ENCODE measurements at places on chromosomes 16 and 17.
A peak's percentile ranks its signal among the peaks of the same experiment; 100 is the strongest.

DNA sequence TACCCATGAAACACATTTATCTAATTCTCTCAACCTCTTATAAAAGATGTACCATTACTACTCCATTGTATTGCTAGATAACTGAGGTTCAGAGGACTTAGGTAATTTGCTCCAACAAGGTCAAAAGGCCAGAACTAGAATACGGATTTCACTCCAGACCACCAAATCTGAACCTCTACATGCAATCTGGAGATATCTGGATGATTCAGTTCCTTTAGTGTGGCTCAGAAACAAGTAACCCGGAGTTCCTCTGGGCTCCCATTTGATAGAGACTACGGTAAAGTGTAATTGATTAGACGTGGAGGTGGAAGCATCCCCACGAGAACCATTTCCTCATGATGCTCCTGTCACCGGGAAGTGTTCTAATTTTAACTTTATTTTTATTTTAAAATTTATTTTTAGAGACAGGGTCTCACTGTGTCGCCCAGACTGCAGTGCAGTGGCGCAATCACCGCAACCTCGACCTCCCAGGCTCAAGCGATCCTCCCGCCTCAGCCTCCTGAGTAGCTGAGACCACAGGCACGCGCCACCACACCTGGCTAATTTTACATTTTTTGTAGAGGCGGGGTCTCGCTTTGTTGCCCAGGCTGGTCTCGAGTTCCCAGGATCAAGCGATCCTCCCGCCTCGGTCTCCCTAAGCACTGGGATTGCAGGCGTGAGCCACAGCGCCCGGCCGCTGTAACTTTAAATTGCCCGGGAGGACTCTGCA, 608 bp upstream of the COX10 start:
- no peak for DNase-seq

DNA sequence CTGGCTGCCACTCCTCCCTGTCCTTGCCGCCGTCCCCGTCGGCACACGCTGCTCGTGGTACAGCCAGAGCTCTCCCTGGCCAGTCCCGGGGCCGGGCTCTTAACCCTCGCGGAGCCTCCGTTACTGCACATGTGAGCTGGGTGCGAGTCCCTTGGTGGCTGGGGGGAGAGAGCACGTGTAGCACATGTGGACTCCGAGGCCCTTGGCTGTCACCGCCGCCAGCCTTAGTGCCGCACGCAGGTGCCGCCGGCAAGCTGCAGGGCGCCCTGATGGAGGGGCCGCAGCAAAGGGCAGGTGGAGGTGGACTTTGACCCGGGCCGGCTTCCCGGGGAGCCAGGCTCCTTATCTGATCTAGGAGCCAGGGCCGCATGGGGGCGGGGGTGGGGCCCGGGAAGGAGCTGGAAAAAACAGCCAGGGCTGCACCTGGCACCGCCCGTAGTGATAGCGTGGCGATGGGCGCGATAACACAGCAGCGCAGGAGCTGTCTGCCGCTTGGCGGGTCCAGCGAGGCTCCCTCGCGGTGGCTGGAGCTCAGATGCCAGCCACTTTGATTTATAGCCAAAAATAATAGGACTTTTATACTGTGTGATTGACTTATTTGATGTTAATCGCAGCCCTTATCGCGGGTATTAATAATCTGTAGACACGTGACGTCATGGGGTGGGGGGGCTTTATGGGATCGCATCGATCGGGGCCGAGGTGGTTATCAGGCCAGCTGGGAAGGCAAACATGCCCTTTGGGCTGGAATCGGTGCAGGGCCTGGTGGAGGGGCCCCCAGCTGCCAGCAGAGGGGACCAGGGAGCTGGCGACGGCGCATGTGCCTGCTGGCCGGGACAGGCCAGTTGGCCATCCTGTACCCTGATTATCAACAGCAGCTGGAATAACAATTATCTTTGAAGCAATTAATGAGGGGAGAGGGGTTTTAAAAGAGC, 35.1 kb downstream of the ZFPM1 start:
- no peak for DNase-seq

DNA sequence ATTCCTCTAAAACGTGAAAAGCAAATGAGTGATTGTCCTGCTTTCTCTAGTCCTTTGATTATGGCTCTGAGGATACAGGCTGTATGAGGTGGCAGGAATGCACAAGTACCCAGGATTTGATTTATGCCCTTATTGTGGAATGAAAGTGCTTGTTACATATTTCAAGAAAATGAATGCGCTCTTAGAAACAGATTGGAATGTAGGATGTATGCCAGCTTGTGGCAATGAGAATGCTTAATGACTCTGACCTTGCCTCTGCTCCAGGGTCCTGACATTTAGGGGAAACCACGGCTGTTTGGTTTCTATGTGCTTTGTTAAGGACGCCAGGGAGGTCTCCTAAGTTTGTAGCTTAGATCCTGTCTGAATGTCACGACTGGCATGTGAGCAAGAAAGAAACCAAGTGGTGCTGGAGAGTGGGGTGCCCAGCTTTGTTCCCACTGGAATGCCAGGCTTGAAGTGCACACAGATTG, 22.0 kb downstream of the PRCD start:
- no peak for DNase-seq

- DNase-seq, result no peak
These were observed 18.6 kb upstream of the POLR3E start for GRCh38 chr16:22278441-22279230.

DNA sequence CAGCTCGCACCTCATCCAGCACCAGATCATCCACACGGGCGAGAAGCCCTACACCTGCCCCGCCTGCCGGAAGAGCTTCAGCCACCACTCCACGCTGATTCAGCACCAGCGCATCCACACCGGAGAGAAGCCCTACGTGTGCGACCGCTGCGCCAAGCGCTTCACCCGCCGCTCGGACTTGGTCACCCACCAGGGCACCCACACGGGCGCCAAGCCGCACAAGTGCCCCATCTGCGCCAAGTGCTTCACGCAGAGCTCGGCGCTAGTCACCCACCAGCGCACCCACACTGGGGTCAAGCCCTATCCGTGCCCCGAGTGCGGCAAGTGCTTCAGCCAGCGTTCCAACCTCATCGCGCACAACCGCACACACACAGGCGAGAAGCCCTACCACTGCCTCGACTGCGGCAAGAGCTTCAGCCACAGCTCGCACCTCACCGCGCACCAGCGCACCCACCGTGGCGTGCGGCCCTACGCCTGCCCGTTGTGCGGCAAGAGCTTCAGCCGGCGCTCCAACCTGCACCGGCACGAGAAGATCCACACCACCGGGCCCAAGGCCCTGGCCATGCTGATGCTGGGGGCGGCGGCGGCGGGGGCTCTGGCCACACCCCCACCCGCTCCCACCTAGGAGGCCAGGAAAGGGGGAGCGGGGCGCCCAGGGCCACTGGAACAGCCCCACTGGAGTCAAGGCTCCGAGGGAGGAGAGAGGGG, 7.5 kb downstream of the ZNF205 start:
- DNase-seq, result no peak

DNA sequence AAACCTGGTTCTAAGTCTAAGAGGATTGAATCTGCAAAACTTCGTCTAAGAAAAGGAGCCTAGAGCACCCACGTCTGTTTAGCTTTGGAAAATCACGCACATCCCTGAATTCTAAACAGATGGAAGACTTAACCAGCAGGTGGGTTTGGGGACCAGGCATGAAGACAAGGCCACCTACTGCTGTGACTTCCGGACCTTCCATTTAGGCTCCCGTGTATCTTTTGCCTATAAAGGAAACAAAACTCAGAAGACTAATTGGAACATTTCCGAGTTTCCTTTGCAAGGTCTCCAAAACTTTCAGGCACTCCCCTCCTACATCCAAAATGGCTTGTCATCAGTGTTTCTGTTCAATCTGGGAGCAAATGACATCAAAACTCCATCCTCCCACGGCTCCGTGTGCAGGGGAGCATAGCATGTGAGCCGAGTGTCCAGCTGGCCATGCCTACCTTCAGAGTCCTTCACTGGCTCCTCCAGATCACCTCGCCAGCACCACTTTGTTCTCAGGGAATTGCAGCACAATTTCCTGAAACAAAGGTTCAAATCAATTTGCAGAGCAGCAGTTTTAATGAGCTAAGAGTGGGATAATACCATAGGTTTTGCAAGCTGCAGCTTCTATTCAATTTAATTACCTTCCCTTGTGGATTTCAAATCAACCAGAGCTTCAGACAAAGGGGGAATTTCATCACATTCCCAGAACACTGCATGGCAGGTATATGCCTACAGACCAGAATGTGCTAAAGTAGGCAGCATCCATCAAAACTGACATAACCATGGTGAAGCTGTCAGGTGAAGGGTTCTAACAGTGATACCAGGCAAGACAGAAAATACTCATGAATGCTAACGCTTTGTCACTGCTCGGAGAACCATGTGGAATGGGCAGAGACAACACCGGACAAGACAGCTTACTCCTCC, 23.5 kb downstream of the CACNG1 start:
- no peak for DNase-seq

DNA sequence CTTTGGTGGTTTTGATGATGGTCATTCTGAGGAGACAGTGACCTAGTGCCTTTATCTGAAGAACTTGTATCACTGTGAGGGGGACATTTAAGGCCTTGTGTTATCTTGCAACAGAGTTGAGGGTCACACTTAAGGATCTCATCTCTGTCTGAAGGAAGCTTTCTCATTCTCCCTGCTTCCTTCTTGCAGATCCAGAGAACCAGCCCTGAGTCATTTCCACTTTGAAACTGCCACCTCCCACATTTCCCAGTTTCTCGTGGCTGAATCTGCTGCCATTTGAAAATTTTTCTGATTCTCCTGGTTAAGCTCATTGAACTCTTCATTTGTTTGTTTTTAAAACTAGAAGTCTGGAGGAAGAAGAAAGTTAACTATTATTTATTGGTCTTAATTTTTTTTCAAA, 190.2 kb upstream of the CDH11 start:
- DNase-seq, result no peak

- DNase-seq, result no peak
These were observed 47.0 kb downstream of the MYO18A start for GRCh38 chr17:29133121-29133713.

DNA sequence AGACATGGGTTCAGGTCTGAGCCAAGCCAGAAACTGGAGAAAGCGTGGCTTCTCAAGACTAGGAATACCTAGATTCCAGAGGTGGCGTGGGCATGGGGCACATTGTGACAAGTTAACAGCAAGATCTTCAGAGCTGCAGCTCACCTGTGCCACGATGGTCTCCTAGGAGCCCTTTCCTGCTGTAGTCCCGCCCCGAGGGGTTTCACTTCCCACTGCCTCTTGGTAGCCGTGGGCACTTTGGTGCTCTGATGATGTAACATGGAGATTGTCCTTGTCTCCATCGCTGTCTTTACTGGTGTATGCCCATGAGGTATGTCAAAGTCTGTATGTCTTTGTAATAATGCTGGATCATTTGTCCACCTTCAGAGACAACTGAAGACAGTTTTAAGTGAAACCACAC, 89.7 kb downstream of the WWOX start:
- DNase-seq, result no peak

DNA sequence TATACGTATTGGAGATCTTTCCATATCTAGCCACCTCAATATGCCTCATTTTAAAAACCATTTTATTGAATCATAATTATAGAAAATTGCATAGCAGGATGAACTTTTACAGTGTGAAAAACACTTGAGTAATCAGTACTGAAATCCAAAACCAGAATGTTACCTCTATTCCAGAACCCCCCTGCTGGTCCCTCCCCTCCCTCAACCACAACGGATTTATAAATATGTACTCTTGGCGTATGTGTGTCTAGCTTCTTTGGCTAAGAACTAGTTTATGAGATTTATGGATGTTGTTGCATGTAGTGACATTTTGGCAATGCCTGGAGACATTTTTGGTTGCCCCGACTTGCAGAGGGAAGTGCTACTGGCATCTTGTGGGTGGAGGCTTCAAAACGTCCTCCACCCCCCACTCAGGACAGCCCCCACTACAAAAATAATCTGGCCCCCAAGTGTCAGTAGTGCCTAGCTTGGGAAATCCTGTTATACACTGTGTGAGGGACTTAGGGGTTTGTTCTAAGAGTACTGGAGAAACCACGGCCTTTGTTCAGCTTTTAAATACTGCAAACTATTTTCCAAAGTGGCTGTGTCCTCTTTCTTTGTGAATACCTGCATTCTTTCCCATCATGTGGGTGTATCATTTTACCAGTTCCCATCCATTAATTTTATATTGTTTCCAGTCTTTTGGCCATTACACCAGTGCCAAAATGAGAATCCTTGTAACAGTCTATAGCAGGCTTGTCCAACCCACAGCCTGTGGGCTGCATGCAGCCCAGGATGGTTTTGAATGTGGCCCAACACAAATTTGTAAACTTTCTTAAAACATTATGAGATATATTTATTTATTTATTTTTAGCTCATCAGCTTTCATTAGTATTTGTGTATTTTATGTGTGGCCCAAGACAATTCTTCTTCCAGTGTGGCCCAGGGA, 23.7 kb downstream of the ITPRIPL2 start:
- DNase-seq, result no peak

- no peak for DNase-seq
These were observed 259.8 kb downstream of the CPPED1 start for GRCh38 chr16:12543700-12544476.

DNA sequence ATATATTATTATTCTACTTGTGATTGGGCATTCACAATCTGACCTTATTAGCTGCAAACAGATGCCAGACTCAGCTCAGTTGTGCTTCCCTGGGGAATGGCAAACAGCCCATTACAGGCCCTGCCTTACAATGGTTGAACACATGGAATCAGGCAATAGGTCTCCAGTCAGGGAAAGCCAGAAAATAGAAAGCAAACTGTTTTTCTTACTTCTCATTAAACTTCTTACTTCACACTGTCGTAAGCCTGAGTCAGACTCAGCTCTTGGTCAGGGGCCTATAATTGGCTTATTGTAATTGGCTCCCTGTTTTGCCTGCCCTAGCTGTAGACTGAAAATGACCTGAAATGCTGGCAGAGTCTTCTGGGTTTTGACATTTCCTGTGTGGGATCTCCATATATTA, 77.0 kb upstream of the CA10 start:
- DNase-seq, result no peak

- peak; percentile 74 for DNase-seq
These were observed 9.9 kb downstream of the SLC5A10 start for GRCh38 chr17:18961634-18962493.

- no peak for DNase-seq
These were observed 23.1 kb downstream of the PDIA2 start for GRCh38 chr16:305916-306626.

GRCh38 chr16:85398050-85398451, 215.1 kb upstream of the GSE1 start:
- DNase-seq, result no peak

DNA sequence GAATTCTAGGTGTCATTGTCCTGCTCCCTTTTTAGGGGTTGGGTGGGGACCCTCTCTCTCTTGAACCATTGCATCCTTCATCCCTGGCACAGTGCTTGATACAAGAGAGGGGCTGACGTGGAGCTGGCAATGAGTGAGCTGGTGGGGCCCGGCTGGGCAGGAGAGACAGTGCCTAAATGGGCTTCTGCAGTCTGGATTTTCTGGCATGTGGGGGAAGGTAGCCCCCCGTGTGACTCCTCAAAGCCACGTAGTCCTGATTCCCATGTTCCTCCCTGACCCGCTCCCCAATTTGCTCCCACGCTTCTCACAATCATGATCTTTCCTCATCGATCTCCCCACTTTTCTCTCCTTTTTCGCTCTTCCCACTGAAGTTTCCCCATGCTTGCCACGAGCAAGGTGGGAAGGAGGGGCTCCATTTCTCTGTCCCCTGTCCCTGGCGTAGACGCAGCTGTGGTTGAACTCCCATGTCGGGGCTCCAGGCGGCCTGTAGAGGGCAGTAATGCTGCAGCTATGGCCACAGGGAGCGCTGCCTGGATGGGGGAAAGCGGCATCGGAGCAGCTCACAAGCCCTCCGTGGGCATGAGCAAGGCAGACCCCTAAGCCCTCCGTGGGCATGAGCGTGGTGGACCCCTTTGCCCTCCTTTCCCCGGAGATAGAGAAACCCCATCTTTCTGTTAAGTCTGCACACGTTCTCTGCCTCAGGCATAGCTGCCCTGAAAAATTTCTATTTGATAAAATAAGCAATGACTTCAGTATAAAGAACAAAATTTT, 47.5 kb downstream of the HAPSTR1 start:
- DNase-seq, result peak; percentile 72
